ENCODE measurements at places on chromosomes 16 and 17. TPM values are rescaled to one million over a fixed set of nuclear protein-coding genes. Genes with fewer than 3 reads are reported as not detected.

DNA sequence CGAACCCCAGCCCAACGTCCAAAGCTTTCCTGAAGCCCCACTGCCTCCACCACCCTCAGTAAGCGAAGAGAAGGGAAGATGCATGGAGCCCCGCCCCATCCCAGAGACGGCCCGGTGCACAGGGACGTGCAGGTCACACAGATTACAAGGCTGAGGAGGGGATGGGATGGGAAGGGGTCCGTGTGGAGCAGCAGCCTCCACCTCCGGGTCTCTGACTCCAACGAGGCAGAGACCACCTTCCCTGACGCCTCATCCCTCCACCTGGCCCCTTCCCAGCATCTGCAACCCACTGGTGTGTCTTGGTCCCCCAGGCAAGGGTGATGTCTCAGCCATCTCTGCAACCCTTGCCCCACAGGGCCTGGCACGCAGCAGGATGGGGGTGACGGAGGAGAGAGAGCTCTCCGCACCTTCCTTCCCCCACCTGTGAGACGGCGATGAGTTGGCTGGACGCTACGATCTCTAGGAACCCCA is 58.5 kb downstream of the TBC1D16 start:
- H3K27ac ChIP-seq, result no peak overlapping the region
- no peak overlapping the region for H3K4me3 ChIP-seq
- no peaks in the 10 kb centered on the region for H3K27me3 ChIP-seq
- H3K4me1 ChIP-seq, result no peaks in the 10 kb centered on the region
- no peak for DNase-seq

KRTAP3-2 gene
- not detected for total RNA-seq

- DNase-seq, result no peak
- H3K4me3 ChIP-seq, result no peak overlapping the region
- no peaks in the 10 kb centered on the region for H3K27me3 ChIP-seq
- H3K4me1 ChIP-seq, result no peaks in the 10 kb centered on the region
- no peaks in the 10 kb centered on the region for H3K36me3 ChIP-seq
Measured at GRCh38 chr16:88465387-88465983, 12.4 kb downstream of the ZFPM1 start.

TMEM88 gene
- total RNA-seq, result 38.6 TPM
